ENCODE measurements at places on chromosomes 16 and 17.

- no peak for DNase-seq
Measured at GRCh38 chr17:80817321-80817845, 174.3 kb upstream of the CHMP6 start.

DNA sequence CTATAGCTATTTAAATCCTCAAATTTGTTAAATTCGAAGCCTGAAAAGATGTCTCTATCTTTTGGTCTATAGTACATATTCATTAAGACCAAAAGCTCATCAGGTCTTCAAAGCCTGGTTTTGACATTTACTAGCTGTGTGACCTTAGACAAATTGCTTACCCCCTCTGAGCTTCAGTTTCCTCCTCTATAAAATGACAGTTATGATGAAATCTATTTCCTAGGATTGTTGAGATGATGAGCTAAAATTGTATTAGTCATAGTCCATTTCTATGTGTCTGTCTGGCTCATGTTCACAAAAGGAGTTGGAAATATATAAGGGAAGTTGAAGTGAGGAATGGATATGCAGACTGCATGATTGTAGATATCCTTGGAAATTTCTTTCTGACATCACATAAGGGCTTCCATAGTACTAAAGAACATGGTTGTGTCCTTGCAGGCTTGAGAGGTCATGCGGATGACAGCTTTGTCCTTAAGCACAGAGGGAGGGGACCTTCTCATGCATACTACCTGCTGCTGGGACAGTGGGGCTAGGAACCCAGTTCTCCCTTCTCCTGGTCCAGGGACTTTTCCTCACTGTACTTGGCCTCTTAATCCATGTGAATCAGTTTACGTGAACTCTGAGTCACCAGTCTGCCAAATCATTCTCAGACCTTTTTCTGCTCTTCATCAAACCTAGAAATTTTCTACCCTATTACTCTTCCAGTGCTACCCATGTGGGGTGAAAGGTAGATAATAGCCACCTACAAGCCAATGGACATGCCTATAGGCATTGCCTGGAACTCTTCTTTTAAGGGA lies 487.5 kb upstream of the SALL1 start:
- no peak for DNase-seq

DNA sequence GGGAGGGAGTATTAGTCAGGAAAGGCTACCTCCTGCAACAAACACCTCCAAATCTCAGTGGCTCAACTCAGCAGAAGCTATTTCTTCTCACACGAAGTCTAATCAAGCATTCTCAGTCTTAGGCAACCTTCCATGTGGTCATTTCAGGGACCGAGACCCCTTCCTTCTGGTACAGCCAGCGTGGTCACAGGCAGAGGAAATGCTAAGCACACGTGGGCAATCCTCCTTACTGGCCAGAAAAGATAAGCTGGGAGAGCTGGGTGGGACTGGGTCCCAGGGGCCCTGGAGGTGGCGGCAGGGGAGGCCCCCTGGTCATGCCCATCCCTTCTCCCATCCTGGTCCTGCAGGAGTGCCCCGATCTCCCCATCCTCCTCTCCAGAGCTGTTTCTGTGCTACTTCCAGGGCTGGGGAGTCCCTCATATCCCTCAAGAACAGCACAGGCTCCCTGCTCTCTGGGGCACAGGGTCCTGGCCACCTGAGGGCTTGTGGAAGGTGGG lies 5.7 kb upstream of the CX3CL1 start:
- no peak for DNase-seq

DNA sequence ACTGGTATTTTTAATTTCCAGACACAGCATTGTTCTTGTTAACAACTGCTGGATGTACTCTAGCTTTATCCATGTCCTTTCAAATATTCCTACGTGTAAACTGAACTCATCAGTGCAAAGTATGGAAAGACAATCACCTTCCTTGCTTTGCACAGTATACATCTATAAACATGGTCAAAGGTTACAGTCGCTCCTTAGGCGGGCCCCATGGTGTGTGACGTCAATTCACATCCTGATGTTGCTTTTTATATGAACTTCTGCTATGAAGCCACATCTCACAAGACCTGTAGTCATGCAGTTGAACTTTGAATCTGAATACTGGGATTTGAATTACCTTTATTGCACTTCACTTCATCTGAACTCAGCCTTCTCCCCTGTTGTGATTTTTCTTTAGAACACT lies 447.6 kb upstream of the PSMD7 start:
- DNase-seq: no peak

DNA sequence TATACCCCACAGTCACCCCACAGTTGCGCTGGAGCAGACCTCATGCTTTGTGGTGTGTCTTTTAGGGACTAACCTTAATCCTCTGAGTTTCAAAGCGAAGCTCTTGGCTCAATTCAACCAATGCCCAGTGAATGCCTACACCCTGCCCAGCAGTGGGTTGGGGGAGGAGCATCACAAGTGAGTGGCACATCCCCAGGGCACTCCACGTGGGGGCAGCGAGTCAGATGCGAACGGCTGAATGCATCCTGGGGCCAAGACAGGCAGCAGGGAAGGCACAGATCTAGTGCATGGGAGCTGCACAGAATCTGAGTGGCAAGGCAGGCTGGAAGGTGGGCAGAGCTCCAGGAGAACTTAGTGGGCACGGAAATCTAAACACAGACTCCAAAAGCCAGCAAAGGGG lies 39.2 kb downstream of the IFT140 start:
- DNase-seq: no peak

DNA sequence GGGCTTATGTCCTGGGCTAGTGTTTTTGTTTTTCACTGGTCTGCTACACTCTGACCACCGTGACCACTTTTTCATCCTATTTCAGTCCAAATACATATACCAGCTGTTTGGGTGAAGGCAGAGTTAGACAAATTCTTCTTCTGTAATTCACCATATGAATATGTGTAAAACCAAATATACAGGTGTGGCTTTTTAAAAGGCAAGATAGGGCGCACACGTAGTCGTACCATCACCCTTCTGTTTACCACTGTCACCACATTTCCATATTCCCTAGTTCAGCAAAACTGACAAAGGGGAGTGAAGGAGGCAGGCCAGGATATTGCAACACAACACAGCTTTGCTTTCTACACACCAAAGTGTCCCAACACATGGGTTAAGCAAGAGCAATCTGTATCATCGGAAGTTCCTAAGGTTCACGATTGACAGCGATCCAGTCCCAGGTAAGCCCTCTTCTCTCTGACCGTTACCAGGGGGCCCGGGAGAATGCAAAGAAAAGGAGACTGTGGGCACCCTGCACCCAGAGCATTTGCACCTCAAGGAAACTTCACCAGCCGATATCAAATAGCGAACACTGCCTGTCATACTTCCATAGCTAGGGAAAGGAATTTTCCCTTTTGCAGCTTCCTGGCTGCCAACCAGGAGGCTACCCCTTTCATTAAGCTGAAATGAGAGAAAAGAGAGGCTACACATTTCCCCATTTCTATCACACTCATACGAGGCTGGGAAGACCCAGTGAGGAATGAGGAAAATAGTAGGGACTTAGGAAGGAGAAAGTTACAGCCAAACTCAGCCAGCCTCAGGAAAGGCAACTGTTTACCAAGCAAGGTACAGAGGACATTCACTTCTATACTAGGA lies 23.1 kb downstream of the CREBBP start:
- DNase-seq: no peak

GRCh38 chr17:46182961-46183360 lies 10.3 kb downstream of the KANSL1 start:
- DNase-seq: no peak

DNA sequence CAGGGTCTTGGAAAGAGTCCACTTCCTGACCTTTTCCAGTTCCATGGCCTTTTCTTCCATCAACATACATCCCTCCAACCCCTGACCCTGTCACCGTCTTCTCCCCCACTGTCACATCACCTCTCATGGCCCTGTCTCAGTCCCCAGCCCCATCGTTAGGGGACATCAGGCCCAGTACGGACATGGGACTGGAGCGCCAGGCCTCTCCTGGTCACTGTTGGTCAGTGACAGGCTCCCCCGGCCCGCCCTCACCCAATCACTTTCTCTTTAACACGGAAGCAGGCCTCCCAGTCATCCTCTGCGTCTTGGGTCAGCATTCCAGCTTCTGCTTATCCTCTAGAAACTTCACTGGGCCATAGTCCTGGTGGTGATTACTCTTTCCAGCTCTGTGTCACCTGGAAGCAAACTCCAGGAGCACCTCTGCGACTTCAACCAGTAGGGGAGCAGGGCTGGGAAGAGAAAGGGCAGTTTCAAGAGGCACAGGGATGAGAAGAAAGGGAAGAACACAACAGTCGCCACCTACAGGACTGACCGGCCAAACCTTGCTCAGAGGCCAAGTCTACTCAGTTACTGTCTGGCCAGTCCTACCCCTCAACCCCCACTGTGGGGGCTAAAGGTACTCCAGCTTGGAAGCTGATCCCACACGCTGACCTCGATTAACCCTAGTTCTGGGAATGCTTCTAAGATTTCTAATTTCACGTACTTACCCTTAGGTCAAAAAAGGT lies 15.9 kb upstream of the ICAM2 start:
- no peak for DNase-seq

DNA sequence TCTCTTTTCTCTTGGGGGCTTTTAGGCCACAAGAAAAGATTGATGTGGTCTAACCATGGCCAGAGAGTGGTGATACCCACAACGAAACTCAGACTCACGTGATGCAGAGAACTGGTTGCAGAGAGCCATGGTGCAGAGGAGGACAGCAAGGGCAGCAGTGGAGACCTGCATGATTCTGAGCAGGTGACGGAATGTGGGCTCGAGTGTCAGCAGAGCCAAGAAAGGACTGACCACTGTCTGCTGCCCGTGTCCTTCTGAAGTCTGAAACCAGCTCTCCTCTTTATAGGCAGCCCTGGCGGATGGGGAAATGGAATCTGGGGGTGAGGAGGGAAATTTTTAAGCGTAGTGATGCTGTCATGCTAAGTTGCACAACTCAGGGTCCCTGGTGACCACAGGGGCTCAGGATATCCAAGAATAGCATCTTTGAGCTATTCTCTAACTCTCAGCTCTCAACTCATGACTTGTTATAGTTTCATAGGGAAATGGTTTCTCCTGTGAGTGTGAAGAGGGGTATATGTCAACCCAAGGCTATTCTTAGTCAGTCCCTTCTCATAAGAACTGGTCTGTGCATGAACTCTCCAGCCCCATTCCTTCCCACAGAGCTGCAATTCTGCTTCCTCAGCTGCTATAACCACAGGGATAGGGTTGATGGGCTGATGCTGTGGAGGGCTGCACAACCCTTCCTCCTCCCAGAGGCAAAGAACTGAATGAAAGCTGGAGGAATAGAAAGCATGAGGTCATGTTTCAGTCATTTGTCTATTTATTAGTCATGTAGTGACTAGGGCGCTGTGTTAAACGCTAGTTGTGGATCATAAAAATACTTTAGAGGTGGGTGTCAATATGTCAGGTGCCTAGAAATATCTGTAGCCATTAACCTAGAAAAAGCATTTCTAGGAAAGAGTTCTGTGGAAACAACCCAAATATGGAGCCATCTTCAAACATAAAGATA lies at the start of gene CCL3:
TSS of gene CCL3 (minus strand) at position 256 of the 949 bp plus-strand sequence. CDS start at position 171, 85 bp downstream.
- no peak for DNase-seq

DNA sequence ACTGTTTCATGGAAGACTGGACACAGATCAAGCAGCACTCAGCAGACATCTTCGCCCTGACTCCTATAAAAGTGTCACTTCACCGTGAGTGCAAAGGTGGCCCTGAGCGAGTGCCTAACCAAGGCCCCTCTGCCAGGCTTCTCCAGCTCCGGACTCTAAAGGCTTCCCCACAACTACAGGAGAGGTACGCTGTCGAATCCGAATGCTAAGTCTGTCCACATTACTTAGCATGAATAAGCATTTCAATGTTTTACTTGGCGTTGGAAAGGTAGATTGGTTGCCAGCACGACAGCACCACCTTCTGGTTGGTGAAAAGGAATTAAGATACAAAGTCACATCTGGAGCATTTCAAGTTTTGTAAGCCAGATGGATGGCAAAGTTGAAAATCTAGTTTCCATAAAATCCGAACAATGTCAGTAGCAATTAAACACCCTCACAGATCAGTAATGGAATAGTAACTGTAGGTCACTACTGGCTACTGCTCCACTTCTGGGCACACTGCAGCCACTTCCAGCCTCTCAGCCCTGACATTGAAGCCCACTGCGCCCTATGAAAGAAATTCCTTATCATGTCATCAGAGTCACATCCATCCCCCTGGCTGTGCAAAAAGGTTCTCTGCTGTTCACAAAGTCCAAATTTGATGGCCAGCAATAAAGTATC lies 100.9 kb downstream of the PARN start:
- no peak for DNase-seq

DNA sequence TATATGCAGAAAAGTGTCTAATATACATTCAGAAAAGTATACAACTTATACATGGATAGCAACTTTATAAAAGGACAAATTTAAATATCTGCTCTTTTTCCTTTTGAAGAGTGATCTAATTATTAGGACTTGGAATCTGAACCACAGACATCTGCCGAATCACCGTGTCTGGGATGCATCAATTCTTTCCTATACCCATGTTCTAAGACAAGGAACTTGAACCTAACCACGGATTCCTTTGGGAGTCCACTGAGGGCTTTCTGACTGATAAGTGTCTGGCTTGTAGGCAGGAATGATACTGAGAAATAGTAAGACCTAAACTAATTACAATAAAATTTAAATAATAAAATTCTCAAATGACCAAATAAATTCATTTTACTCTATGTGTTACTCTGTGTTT lies 54.2 kb downstream of the NDEL1 start:
- no peak for DNase-seq

GRCh38 chr16:59634004-59634579 lies 900.0 kb upstream of the GOT2 start:
- DNase-seq: no peak

DNA sequence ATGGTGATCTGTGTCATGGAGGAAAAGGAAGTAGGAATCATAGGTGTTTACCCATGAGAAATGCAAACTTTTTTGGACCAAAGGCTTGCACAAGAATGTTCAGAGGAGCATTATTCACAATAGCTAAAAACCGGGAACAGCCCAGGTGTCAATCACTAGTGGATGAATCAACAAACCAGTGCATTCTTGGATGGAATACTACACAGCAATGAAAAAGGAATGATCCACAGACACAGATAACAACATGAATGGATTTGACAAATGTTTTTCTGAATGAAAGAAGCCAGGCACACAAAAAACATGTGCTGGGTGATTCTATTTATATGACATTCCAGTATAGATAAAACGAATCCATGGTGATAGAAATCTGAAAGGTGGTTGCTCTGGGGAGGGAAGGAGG lies 36.0 kb downstream of the WSCD1 start:
- no peak for DNase-seq

GRCh38 chr16:68090533-68090932 lies 5.4 kb downstream of the NFATC3 start:
- no peak for DNase-seq

DNA sequence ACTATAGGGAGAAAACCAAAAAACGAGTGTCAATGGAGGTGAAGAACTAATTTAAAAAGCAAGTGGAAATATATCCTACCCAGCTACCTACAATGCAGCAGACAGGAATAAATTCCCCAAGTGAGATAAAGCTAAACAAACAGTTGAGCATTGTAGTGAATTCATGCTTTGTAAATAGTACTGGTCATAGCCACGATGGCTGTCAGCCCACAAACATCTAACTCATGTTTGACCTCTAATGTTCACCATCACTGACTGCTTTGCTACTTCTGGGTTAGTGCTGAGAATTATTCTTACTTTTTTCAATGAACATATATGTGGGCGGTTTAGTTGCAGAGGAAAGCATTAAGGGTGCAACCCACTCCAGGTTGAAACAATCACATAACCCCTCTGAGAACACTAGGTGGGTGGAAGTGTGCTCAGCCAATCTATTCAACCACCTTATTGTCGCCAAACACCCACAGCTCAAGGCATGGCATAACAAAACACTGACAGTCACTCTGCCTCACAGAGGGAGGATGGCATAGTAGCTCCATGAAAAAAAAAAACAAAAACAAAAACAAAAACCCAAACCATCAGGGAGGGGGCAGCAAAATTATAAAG lies 264.1 kb downstream of the ZFHX3 start:
- DNase-seq: no peak

GRCh38 chr16:84136331-84137125 lies 8.4 kb downstream of the HSDL1 start:
- no peak for DNase-seq
